ENCODE measurements at places on chromosomes 11 and 22.

GRCh38 chr11:102192349-102193066, 82.3 kb downstream of the YAP1 start:
- DNase-seq = no peak

- DNase-seq = no peak
Observed at GRCh38 chr11:91082255-91082654, 859.4 kb upstream of the CHORDC1 start.

- DNase-seq = no peak
Observed at GRCh38 chr11:59706518-59707285, 6.9 kb downstream of the OR10V1 start.

GRCh38 chr11:40293655-40294348, 1165.7 kb downstream of the LRRC4C start:
- DNase-seq = peak; percentile 67

GRCh38 chr22:28938286-28938833, 55.0 kb downstream of the ZNRF3 start:
- no peak for DNase-seq

- no peak for DNase-seq
Observed at GRCh38 chr11:65653229-65654225, 9.2 kb downstream of the RELA start.
